ENCODE measurements at places on chromosomes 2 and 18.

GRCh38 chr2:2577407-2577831, 246.3 kb upstream of the MYT1L start:
- no peak for DNase-seq

GRCh38 chr18:79309614-79310358, 85.9 kb upstream of the NFATC1 start:
- no peak for DNase-seq

DNA sequence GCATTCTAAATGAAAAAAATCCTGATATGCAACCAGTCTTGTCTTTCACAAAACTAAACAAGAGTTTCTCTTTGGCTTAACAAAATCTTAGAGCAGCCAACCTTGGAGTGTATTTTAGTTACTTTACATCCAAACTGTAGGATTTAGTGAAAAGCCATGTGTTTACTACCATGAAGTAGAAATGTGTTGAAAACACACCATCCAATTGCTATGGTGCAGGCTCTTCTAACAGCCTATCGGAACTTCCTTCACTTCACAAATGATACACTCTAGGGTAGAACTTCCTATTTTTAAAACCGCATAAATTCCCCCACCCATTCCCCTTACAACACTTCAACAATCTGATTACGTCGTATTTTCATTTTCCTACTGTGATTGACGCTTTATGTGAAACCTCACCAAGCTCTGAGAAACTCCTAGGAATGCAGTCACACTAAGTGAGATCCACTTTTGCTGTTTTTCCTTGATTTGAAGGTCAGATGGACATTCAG, 74.4 kb upstream of the MAP4K4 start:
- DNase-seq = no peak

- no peak for DNase-seq
Measured at GRCh38 chr2:102492006-102492405, 19.0 kb downstream of the SLC9A4 start.

DNA sequence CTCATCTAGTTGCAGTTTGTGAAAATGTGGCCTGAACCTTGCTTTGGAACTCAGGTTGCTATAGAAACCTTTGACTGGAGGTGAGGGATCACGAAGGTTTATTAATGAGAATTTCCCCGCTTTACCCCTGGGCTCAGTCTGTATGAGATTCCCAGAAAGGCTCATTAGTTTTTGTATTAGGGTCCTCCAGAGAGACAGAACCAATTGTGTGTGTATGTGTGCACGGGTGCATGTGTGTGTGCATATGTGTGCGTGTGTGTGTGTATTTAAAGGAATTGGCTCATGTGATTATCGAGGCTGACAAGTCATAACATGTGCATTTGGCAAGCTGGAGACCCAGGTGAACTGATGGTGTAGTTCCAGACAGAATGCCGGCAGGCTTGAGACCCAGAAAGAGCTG, 113.8 kb upstream of the DLX2 start:
- DNase-seq = no peak

GRCh38 chr2:54952978-54953456, 97.2 kb downstream of the RTN4 start:
- no peak for DNase-seq

GRCh38 chr18:76619621-76620315, 124.7 kb upstream of the ZNF516 start:
- DNase-seq = no peak

Measured in activated naive CD8-positive, alpha-beta T cell treated with anti-CD3 and anti-CD28 coated beads, Interleukin-2, amount 50 U/mL, for 24 hours (primary cell).